Hematopoietic multipotent progenitor cell treated with erythropoietin and hydrocortisone succinate and interleukin-3 and kit ligand, for 15 days (in vitro differentiated cells): ENCODE measurements at places on chromosomes 4 and X.

DNA sequence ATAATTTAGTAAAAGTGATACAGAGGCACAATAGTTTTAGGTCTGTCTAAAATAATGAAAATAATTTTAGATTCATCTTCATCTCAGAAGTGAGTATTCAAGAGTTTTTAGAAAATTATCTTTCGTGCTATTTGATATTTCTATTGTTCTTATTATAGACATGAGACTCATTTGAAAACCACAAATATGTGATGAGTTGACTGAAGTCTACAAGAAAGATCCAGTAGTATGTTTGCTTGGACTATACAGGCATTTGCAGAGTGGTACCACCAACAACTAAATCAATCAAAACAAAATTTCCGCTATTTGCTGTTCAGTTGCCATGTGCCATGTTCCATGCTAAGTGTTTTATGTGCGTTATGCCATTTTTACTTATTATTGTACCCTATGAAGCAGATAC, 1318.5 kb downstream of the STIM2 start:
- DNase-seq: no peak

DNA sequence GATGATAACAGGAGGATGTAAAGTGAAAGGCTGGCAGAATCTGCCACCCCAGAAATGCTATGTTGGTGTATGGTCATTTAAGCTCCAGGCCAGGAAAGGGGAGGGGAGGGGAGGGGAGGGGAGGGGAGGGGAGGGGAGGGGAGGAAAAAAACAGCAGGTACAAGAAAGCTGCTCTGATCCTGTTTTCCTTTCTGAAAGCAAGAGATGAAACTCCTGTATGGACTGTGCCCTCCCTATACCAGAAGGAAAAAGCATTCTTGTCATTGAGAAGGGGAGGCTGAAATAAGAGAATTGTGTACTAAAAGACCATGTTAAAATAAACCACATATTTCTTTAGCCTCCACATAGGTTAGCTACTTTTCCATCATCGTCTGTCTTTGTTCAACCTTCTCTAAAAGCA, 179.5 kb downstream of the NLGN4X start:
- no peak for DNase-seq

- no peak for DNase-seq
These were observed 256.9 kb downstream of the ADAMTS3 start for GRCh38 chr4:72312032-72312650.

- no peak for DNase-seq
These were observed 26.9 kb upstream of the TMPRSS11B start for GRCh38 chr4:68272380-68272779.

DNA sequence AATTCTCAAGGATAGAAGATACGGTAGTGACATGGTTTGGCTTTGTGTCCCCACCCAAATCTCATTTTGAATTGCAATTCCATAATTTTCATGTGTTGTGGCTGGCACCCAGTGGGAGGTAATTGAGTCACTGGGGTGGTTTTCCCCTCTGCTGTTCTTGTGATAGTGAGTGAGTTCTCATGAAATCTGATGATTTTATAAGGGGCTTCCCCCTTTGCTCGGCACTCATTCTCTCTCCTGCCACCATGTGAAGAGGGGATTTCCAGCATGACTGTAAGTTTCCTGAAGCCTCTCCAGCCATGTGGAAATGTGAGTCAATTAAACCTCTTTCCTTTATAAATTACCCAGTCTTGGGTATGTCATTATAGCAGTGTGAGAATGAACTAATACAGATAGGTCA, 8.5 kb upstream of the SPANXN4 start:
- DNase-seq: no peak

DNA sequence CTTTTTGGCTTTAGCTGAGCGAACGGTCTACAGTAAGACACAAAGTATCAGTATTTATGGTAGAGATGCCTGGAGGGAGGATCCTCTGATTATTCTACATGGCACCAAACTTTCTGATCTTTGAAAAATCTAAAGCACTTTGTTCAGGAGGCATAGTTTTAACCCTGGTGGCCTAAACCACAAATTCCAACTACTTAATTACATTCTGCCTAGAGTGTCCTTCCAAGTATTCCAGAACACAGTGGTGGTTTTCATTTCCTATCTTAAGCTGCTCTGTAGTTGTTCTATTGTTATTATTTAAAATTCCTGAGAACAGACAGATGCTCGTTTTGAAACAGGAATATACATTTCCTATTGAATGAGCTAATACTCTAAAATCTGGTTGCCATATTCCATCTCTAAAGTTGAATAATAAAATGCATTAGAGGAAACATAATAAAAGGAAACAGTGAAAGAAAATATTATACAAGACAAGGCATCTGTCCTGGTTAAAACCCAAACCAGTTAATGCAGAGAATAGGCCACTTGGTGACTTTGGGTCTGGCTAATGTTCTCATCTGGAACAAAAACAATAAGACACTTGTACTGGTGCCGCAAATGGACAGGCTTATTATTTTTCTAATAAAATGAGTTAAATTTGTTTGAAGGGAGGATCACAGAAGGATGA, 657.4 kb downstream of the SPRY1 start:
- no peak for DNase-seq

DNA sequence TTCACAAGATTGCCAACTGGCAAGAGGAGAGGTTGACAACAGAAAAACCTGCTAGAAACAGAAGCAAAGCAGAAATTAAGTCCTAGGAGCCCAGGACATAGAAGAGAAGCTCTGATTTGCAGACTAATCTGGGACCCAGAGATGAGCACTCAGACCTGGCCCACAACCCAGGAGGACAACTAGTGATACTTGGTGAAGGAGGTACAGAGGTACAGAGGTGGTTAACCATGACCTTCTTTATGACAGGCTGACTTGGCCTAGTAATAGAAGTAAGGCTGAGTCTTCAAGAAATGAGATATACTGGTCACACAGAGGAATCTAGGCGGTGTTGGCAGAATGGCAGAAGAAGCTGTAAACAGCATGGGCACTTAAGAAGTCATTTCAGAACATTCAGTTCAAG, 43.6 kb downstream of the ANXA5 start:
- DNase-seq: no peak

GRCh38 chr4:156473151-156473550, 498.4 kb downstream of the PDGFC start:
- DNase-seq: no peak

- DNase-seq: no peak
These were observed 34.7 kb downstream of the ADD1 start for GRCh38 chr4:2878346-2878745.

DNA sequence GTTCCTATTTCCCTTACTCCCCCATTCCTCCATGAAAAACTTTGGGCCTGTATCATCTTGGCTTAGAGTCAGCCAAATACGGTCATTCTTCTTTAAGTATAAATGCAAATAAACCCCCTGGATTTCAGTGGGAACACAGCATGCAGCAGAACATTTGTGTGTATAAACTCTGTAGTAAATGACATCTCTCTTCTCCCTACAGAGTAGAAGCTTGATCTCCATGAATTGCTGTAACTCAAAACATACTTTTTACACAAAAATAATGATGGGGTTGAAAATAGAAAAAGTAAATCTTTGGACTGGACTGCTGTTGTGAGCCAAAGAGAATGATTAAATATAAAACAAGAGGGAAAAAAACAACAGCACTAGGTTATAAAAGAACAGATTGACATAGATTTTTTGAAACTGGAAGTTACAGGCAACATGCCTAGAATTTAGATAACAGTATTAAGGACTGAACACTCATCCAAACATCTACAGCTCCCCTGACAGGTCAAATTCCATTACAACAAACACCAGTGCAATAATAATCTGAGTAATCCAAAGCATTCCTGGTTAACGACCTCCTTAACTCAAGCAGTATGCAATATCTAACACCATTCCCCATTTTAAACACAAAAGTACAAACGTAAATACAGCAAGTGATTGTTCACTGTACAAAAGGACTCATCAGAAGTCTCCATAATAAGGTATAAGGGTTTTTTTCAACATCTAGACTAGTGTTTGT, 30.7 kb downstream of the TSPAN5 start:
- DNase-seq: no peak

DNA sequence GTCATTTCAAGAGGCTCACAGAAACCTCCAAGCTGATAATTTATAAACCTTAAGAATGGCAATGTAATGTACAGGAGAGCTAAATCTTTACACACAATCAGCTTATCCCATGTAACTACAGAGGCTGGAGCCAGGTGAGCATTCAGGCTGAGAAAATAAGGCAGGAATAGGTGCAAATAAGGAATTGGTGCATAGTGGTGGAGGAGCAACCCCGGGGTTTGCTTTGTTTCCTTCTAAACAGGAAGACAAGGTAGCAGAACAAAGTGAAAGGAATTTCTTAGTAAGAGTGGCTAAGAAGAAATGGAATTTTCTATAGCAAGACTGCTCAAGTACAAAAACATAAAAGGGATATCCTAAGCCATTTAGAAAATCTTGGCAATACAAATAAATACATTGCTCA, 82.4 kb downstream of the NR3C2 start:
- DNase-seq: no peak
